ENCODE measurements at places on chromosomes 16 and 17.
A peak's percentile ranks its signal among the peaks of the same experiment; 100 is the strongest.

GRCh38 chr16:27251541-27252205, 16.9 kb downstream of the NSMCE1 start:
- DNase-seq, result no peak

- no peak for DNase-seq
Measured at GRCh38 chr16:3276679-3277078, 6.6 kb upstream of the ZNF263 start.

GRCh38 chr16:84788920-84789391, 30.8 kb upstream of the CRISPLD2 start:
- no peak for DNase-seq

GRCh38 chr17:49896860-49897259, 49.0 kb upstream of the TAC4 start:
- DNase-seq, result no peak

DNA sequence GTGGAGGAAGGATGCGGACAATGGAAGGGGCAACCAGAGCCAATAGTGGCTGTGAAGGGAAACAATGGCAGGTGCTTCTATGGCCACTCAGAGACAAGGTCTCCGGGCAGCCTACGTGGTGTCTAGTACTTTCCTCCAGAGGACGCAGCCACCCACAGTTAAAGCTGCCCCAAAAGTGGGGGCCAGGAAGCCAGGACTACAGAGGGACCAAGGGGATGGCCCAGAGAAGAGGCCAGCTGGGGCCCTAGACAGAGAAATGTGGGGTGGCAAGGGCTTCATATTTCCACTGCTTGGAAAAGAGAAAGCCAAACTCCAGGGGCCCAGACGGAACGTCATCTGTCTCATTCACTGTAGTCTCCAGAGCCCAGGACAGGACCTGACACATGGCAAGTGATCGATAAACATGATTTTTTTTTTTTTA, 837 bp upstream of the PER1 start:
- DNase-seq, result no peak

DNA sequence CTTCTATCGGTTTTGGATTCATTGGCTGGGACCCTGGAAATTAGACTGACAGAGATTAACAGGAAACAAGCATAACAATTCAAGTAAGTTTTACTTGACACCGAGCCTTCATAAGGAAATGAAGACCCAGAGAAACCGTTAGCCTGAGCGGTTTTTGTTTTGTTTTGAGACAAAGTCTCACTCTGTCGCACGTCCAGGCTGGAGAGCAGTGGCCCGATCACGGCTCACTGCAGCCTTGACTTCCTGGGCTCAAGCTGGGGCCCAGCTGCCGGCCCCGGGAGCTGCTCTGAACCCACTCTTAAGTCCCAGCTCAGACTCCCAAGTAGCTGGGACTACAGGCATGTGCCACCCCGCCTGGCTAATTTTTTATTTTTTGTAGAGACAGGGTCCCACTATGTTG, 321.3 kb downstream of the SEC14L1 start:
- DNase-seq, result no peak

DNA sequence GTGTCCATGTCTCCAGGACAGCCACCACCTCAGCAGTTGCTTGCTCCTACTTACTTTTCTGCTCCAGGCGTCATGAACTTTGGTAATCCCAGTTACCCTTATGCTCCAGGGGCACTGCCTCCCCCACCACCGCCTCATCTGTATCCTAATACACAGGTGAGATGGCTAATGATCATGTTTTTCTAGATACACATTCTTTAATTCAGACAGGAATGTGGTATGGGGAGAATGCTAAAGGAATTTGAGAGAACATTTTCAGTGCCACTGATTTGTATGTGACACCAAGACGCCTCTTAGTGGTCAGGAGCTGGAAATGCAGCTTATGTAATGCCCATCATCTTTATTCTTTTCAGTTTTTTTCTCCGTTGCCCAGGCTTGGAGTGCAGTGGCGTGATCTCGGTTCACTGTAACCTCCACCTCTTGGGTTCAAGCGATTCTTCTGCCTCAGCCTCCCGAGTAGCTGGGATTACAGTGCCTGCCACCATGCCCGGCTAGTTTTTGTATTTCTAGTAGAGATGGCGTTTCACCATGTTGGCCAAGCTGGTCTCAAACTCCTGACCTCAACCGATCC, 8.9 kb upstream of the RAPGEFL1 start:
- no peak for DNase-seq

DNA sequence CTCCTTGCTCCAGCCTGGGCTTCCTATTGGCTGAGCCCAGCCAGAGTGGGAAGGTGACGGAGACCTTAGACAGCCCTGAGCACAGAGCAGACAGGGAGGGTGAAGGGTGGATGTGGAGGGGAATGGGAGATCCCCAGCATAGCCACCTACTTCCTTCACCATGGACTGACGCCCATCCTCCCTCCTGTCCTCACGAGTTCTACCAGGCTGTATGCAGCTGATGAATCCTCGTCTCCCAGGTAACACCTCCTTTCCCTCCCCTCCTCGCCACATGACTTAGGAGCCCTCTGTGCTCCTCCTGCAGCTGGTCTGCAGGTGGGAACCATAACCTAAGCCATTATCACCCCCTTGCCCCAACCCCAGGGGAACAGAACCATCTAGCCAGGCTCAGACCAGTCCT, 9.0 kb upstream of the CRHR1 start:
- no peak for DNase-seq

DNA sequence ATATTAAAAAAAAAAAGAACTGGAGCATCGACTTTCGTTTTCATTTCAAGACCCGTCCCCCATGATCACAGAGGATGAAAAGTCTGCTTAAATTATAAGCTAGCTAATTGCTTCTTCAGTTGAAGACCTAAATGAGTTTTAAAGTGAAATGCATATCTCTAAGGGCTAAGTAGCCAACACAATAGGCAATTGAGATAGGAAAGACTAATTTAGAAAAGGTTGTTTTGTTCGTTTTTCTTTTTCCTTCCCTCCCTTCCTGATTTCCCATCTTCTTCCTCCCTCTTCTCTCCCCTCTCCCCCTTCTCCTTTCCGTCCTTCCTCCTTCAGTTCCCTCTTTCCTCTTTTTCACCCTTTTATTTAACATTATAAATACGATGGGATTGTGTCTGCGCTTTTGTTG, 377.2 kb downstream of the WWOX start:
- DNase-seq, result no peak

GRCh38 chr17:1179818-1180742, at the start of gene ABR:
ABR (minus strand) TSS chr17:1179981; CDS start chr17:1179727, 254 bp downstream.
- peak; percentile 44 for DNase-seq

DNA sequence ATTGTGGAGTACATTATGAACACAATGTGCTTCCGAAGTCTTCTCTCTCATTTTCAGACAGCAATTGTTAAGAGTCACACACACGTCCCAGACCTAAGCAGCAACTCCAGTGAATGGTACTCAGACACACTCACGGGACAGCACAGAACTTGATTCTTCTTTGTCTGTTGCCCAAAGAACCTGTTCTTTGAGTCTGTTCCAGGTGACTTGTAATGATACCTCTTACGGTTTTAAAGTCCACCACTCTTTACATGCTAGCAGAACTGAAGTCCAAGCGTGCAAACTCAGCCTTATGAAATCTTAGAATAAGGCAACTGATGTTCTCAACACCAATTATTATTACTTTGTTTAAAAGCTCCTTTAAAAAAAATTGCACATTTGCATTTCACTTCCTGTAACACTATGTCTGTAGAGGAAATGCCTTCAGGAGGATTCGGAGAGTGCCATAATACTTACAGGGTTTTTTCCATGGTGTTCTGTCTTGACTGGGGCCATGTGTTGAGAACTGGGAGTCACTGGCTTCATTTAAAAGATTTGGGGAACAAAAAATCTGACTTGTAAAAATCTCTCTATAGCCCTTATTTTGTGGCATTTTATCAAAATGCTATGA, 48.1 kb downstream of the MARF1 start:
- no peak for DNase-seq

GRCh38 chr16:76265434-76266045, 11.7 kb upstream of the CNTNAP4 start:
- DNase-seq, result no peak

DNA sequence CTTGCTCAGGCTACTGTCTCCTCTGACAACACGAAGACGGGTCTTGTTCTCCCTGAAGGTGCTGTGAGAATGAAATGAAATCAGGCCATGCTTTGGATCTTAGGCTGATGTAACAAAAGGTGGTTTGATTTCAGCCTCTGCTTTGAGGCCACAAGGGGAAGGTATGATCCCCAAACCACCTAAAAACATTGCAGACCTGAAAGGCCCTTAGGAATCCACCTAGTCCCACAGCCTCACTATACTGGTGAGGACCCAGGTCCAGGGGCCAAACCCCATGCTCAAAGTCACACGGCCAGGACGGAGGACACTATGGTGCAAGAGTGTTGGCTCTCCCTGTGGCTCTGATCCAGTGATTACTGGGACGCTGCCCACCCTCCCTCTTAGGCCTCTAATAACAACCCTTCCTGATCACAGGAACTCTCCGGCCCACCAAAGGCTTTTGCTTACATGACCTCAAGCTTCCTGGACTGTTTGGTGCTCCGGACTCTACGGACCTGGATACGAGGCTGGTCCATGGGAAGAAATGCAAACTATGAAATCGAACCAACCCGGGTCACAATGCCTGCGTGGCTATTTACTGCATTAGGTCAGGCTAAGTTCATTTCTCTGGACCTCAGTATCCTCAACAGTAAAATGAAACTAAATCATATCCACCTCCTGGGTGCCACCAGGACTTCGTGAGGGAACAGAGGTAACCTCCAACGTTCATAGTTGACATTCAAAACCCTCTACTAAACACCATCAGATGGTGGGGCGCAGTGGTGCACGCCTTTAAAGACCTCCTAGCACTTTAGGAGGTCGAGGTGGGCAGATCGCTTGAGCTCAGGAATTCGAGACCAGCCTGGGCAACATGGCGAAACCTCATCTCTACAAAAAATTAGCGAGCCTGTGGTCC, 1.5 kb downstream of the TRIM25 start:
- DNase-seq, result no peak

DNA sequence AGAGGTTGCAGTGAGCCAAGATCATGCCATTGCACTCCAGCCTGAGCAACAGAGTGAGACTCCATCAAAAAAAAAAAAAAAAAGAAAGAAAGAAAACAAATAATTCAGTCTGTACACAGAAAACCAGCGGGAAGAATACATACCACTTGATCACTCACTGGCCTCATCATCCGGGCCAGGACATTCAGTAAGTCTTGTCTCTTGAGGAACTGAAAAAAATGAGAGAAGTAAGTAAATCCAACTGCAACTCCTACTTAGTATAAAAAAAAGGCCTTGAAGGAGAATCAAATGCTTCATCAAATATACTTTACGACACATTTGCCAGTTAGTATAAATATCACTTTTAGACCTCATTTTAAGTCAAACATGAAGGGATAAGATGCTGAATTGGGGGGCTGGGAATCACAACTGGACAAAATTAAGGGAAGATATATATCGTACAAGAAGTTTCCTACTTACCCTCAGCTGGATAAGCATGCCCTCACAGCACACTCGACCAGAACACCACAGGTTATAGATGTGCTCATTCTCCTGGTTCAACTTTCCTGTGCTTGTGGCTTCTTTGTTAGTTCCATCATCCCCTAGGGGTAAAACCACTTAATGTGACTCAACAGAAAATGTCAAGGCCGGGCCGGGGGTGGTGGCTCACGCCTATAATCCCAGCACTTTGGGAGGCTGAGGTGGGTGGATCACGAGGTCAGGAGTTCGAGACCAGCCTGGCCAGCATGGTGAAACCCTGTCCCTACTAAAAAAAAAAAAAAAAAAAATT, 12.4 kb downstream of the CCDC47 start:
- DNase-seq, result no peak

DNA sequence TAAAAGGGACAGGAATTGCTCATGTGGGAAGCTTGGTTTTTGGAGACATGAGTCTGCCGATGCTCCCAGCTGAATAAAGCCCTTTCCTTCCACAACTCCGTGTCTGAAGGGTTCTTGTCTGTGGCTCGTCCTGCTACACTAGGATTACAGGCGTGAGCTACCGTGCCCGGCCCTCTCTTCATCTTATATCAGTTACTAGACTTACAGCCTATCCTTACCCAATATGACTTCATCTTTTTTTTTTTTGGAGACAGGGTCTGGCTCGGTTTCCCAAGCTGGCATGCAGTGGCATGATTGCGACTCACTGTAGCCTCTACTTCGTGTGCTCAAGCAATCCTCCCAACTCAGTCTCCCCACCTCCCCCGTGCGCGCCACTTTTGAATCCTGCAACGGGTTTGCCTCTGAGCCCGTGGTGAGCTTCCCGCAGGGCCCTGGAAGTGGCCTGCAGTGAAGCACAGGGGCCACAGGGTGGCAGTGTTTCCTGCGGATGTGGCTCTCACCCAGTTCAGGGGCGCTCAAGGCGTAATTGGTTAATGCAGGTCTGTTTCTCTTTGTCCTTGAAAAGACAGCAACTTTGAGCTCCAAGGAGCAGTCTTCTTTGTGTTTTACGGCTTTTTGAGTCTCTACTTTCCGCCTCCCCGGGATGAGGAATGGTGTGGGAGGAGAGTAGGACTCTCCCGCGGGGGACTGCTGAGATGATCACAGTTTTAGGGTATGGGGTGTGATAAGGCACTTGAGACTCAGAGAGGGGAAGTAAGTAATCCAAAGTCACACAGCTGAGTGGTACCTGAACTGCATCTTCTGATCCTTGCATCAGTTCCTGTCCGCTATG, 22.7 kb upstream of the GPRC5B start:
- peak; percentile 40 for DNase-seq

GRCh38 chr17:6943406-6943805, 52.4 kb upstream of the ALOX12 start:
- no peak for DNase-seq
